RKO (cell line): ENCODE measurements at places on chromosomes 7 and 10.

- no peak for DNase-seq
Observed at GRCh38 chr10:28249512-28249911, 53.4 kb downstream of the MPP7 start.

GRCh38 chr7:151432658-151433521 is 7.1 kb downstream of the CRYGN start:
- DNase-seq = no peak

DNA sequence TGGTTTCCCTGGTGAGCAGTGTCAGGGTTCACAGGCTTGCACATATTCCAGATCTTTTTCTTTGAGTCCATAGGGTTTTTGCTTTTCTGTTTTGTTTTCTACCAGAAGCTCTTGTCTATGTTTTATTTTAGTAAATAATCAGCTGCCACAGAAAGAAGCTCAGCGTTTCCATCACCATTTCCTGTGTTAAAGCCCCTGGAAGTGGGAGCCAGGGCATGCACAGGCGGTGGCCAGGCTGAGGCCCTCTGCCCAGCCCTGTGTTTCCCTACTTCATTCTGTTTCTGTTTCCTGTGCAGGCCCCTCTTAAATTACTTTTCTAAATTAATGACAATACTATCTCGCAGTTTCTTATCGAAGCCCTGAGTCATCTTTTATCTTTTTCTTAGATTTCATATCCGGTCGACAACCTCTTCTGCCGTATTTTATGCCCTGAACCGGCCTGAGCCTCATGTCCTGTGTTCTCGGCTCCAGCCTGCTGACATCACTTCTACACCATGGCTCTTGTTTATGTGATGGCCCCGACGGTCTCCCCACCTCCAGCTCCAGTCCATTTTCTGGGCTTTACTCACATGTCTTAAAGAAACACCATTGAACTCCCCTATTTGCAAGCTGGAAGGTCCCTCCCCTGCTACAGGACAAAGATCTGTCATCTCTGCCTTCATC is 442.2 kb downstream of the TCERG1L start:
- no peak for DNase-seq

- DNase-seq = no peak
Observed at GRCh38 chr7:158541346-158542010, 46.1 kb downstream of the PTPRN2 start.

DNA sequence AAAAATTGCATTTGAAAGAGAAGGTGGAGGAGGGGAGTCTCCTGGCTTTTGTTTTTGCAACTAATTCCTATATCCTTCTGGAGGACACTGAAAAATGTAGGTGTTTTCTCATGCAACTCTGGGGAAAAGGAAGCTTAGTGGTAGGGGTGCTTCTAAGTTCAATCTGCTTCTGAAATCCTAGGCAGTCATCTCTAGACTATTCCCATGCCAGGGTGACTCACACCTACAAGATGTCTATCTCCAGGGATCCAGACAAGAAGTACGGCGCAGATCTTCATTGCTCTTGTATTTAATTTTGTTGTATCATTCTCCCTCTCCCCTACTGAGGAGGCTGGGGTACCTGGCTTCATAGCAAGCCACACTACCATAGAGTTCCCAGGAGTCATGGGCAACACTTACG is 258.8 kb downstream of the PHF14 start:
- no peak for DNase-seq

- DNase-seq = no peak
Observed at GRCh38 chr7:135486261-135486920, 23.5 kb downstream of the CNOT4 start.

GRCh38 chr7:20747001-20747400 is 39.7 kb downstream of the SP8 start:
- DNase-seq = no peak

GRCh38 chr10:117626228-117626627 is 83.7 kb downstream of the EMX2 start:
- no peak for DNase-seq

DNA sequence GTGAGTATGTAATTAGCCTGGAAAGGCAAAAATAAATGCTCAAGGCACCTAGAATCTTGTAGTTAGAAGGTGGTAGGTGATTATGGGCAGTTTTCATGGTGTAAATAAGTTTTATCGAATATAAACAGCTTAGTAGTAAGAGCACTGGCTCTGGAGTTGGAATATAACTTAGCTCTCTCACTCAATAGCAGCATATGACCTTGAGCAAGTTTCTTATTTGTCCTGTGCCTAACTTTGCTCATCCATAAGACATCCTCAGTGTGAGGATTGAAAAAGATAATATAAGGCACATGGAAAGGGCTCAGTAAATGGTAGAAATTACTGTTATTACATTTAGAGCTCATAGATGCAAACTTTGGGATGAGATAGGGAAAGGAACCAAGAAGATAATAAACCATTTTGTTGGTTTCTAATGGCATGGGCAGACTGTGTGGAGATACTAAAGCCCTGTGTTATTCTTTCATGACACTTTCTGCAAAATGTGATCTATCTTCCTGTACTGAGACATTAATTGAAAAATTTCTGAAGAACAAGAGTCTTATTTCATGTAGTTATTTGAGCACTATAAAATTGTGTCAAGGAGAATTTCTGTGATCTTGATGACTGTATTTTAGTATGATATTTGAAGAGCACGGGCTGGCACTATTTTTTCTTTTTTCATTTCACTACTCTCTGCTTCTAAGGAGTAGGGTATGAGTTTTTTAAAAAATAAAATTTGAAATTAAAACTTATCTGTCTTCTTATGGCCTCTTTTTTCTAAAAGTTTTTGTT is 3.1 kb downstream of the SLK start:
- DNase-seq = peak; percentile 49

DNA sequence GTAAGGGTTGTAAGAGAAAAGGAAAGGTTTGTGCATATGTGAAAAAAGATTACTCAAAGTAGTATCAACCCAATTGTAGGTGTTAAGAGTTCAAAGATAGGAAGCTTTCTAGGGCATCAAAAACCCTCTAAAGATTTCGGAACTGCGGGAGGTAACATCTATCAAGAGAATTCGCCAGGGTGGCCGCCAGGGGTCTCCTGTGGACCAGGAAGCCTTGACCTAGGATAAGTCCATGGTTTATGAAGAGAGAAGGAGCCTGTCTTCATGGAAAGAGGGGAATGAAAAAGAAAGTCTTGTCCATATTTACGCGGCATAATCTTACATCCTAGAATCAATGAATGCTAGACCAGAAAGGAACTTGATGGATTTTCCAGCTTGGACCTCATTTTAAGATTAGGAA is 140.7 kb upstream of the CALCR start:
- DNase-seq = peak; percentile 78

DNA sequence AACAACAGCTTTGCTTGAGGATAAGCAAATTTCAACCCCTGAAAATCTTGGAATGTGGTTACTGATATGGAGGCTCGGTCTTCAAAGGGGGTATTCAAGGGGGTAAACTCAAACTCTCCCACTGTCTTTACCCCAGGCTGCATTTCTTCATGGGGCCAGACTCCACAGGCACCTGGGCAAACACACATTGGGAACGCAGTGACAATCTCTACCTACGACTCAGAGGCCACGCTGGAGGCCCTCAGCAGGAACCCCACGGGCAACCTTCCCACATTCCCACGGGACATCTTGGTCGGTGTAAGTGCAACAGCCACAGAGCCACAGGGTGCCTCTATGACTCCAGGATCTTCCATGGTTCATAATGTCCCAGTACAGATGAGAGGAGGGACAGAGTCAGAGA is 2.2 kb upstream of the INSIG1 start:
- DNase-seq = no peak

GRCh38 chr7:82289889-82290288 is 153.7 kb downstream of the CACNA2D1 start:
- DNase-seq = no peak

- DNase-seq = no peak
Observed at GRCh38 chr7:96297876-96298275, 24.0 kb downstream of the SLC25A13 start.

GRCh38 chr7:147022056-147022455 is 905.5 kb downstream of the CNTNAP2 start:
- peak; percentile 64 for DNase-seq

DNA sequence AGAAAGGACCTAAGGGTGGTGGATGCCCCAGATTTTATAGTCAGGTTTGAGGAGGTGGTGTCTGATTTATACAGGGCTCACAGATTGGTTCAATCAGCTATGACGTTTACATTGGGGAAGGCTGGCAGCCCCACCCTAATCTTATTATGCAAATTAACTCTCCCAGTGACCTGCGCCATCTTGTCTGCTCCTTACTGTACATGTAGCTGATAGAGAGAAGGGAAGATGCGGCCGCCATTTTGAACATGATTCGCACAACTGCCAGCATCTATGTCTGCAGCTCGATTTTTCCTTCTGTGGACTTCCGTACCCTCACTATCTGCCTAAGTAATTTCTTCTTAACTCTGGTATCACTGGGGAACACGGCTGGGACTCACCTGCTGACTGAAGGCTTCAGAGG is 619.0 kb upstream of the DPP6 start:
- no peak for DNase-seq

DNA sequence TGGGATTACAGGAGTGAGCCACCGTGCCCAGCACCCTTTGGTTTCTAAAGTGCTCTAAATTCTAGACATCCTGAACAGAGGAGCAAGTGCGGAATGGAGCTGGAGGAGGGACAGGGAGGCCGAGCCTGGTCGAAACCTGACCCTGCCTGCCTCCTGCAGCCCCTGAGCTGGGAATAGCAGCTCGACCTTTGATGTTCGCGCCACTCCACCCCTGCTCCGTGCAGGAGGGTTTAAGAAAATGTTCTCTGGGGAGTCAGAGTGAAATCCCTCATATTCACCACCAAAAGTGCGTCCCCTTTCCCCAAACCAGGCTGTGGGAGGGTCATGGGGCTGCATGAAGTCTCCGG is 1.8 kb downstream of the PGAM2 start:
- DNase-seq = no peak

GRCh38 chr10:13891128-13892000 is 304.6 kb downstream of the PRPF18 start:
- DNase-seq = no peak

DNA sequence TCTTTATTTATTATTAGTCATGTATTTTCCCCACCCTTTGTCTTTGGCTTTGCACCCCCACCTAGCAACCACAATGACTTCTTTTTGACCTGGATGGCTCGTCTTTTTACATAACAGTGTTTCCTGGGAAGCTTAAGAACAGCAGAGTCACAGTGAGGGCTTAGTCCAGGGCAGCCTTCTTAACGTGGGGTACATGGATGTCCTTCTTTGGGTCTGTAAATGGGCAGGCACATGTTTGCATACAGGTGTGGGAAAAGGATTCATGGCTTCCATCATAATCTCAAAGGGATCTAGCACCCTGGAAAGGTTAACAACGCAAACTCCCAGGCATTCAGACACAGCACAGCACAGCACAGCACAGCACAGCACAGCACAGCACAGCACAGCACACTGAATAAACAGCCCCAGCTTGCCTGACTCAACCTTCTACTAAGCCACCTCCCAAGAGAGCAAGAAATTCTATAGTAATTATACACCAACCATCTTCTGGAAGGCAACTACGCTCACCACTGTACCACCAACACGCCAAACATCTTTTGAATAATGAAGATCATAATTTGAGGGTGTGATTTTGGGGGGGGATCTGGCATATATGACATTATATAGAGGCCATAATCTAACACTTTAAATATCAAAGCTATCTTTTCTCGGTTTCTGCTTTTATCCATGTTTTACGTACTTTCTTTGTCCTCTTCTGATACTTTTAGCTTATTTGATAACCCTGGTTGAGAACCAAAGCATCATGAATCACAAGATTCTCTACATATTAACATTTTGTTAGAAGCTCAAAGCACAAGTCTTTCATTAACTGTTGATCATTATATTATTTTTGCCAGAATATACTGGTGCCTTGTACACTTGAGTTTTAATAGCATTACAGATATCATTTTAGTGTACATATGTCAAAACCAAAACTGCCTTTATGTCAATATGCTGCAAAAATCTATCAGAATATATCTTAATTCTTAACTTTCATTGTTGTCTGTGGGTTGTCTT is 177.2 kb upstream of the KLF14 start:
- peak; percentile 84 for DNase-seq

GRCh38 chr10:111410740-111411139 is 333.9 kb downstream of the ADRA2A start:
- DNase-seq = no peak

DNA sequence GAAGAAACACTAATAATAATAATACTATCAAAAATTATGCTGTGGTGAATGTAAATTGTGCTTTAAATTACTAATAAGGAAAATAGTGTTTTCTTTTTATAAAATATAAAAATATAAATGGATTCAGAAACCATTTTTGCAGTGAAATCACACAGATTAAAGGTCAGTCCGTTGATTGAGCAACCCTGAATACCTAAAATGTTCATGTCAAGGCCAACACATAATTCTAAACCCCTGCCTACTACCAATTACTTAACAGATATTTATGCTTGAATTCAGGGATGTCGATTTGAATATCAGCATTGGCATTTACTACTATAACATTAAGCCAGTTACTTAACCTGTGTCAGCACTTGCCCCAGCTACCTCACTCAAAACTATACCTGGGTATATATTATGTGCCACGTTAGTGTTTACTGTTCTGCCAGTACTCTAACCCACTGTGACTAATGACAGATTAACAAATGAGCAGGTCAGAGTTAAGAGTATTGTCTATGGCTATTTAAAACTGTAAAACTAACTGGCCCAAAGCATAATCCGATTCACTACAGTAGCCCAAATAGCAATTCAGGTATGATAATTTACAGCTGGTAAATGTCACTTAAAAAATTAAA is 165.0 kb downstream of the KMT2E start:
- no peak for DNase-seq

DNA sequence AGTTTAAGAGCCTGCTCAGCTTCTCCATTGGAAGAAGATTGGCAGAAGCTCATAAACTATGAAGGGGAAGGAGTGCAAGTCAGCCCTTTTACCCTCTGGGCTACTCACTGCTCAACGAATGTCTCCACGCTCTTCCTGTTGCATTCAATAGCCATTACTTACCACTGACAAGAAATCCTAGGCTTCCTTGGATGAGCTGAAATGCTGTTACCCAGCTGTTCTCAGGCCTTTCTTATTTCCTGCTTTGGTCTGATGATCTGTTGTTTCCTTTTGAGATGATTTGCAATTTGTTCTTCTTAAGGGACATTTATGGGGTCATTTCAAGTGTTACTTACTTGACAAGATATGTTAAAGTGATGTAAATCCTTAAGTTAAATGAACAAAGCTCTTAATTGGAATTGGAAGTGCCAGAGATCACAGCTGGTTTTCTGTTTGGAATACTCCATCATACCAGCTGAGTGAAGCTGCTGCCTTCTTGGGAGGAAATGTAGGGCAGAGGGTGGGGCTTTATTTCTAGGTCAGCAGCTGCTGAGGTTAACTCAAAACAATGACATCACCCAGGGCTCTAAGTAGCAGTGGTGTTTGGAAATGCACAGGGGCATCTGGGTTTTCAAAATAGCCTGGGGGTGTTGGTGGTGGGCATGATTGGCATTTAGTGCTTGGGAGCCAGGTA is 170.0 kb downstream of the PRKCQ start:
- DNase-seq = no peak

GRCh38 chr10:47023237-47024045 is 112.2 kb downstream of the PTPN20 start:
- no peak for DNase-seq

- no peak for DNase-seq
Observed at GRCh38 chr7:25067726-25068501, 57.1 kb downstream of the CYCS start.
